GM12891 (cell line): ENCODE measurements at places on chromosomes 7 and 10.

GRCh38 chr10:556971-557637, 132.4 kb downstream of the DIP2C start:
- DNase-seq = no peak

GRCh38 chr10:373526-374309, 238.5 kb downstream of the ZMYND11 start:
- DNase-seq = no peak

DNA sequence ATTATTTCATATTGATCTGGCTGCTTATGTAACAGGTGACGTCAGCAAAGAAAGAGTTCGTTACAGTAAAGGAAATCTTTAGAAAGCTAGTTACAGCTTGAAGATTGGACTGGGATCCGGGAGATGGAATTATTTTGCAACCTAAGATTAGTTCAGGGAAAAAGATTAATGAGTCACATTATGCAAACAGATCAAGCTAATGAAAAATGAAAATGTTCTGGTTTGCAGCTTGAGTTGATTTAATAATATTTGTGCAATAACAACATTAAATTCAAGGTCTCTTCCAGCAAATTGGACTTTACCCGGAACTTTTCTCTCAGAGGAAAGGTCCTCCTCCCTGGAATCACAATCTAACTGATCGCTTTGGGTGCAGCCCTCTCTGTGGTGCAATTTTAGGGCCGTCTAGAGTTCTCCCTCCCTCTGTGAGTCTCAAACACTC, 119.5 kb downstream of the OTUD1 start:
- no peak for DNase-seq

DNA sequence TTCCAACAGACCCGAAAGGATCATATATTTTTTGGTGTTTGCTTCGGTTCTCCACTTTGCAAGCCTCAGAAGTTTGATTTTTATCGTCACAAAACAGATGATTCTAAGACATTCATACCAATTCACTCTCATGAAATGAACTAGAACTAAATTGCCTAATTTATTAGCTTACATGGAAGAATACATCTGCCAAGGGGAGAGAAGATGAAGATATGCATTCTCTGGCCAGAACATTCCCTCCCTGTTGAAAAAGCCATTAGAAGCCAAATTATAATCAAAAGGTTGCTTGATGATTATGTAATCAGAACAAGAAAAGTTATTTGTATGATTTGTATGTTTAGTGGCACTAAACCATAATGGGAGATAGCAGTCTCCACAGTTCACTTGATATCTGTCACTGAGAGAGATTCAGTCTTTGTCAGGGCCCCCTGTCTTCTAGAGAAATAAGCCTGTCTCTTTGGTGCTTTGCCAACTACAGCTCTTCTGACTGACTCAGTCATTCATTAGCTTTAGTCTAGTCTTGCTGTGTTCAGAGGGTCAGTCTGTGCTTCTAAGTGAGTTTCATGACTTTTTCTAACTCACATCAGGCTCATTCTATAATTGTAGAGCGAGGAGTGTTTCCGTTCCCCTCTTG, 95.3 kb upstream of the GNAI1 start:
- no peak for DNase-seq

DNA sequence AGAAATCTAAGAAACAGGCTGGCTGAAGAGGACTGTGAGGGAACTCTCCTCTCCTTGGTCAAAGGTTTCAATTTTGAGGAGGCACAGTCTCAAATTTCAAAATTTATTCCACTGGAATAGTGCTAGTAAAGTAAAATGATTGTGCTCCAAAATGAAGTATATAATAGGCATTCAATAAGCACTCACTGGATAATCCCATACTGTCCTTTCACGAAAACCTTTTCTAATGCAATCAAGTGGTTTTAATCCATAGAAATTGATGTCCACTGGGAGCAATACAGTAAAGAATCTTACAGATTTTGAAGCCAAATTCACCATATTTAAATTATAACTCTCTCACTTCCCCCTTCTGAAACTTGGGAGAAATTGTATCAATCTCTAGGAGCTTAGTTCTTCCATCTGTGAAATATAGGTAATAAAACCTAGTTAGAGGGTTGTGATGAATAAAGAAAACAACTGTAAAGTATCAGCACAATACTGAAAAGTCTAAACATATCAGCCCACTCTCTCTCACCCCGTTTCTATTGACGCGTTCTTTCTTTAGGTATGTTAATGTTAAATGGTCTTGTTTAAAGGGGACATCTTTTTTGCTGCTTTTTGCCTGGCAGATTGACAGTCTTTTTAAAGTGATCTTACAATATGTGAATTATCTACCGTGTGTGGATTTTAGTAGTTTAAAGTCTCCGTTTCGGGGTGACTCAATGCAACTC, 40.8 kb upstream of the LRRN3 start:
- no peak for DNase-seq

GRCh38 chr7:6500691-6501090, 50.6 kb downstream of the GRID2IP start:
- DNase-seq = no peak
